ENCODE measurements at places on chromosomes 7 and 10.

GRCh38 chr7:115009736-115010440 lies 88.0 kb downstream of the MDFIC start:
- no peak for DNase-seq

GRCh38 chr10:14697281-14697680 lies 77.4 kb downstream of the FAM107B start:
- no peak for DNase-seq

DNA sequence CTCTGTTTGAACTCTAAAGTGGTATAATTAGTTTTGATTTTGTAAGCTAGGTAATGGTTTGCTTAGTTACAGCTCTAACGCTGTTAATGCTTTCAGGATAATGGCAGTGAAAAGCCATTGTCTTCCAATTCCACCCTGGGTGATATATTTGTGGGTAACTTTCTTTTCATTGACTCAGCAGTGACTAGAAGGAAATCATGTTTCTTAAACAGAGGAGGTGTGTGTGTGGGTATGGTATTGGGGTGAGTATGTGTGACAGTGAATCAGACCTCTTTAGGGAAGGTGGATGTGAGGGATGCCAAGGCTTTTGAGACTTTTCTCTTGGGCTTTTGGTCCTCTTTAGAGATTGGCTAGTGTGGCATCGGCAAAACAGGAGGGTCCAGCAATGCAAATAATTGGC lies 13.6 kb downstream of the ENTPD7 start:
- no peak for DNase-seq

DNA sequence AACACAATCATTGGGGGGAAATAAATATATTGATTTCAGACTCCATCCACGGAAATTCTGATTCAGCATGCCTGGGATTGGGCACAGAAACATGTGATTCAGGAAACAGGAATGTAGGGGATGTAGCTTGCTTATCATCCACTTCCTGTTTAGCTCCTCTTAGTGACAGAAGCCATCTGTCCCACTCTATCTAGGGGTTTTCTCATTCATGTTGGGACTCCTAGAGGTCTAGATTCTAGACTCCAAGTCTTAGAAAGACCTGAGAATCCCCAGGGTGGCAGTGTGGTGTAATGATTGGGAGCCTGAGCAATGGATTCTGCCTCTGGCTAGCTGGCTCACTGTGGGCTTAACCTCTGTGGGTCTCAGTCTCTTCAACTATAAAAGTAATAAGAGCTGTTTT lies 67.9 kb downstream of the CDK1 start:
- DNase-seq, result no peak

DNA sequence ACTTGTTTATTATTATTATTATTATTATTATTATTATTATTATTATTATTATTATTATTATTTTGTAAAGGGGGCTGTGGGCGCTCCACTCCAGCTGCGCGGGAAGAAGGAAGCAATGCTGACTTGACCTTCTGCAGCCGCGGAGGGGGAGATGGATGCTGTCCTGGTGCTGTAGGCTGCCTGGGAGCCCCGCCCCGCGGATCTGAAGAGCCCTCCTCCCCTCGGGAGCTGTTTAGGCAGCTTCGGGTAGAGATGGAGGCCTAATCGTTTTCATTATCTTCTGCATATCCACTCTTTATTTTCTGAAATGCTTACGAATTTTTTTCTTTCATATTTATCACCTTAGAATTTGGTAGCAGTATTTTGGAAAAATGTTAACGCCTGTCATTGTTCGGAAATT lies 101.2 kb upstream of the KLF6 start:
- DNase-seq, result no peak

DNA sequence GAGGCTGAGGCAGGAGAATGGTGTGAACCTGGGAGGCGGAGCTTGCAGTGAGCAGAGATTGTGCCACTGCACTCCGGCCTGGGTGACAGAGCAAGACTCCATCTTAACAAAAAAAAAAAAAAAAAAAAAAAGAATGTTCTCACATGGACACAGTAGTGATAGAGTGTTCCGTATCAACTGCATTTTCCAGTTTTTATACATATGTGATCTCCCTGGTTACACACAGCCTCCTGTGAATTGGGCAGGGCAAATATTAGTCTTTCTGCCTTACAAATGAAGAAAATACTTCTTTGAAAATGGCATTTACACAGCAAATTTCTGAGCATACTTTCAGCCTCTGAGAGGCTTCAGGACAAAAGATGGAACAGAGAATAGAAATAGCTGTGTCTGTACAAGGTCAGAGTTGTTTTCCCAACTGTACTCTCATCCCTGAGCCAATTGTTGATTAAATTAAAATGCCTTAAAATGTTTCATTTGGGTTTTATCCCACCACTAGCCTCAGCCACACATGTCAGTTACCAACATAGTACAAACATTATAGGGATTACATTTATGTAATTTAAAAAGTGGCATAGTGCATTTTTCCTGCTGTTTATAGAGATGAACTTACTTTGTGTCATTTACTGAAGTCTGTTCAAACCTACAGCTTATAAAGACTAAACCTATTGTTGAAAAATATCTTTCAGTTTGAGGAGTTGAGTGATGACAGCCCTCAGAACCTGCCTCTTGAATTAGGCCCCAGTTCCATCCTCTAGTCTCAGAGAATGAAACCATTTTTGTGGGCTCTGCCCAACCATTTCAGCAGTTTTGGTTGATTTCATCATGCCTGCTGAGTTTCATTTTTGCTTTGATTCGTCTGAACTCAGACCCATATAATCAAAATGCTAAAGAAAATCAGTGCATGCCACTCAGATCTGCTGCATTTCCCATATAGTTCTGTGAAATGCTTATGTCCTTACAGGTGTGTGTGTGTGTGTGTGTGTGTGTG lies 609.4 kb upstream of the C7orf33 start:
- DNase-seq, result no peak

DNA sequence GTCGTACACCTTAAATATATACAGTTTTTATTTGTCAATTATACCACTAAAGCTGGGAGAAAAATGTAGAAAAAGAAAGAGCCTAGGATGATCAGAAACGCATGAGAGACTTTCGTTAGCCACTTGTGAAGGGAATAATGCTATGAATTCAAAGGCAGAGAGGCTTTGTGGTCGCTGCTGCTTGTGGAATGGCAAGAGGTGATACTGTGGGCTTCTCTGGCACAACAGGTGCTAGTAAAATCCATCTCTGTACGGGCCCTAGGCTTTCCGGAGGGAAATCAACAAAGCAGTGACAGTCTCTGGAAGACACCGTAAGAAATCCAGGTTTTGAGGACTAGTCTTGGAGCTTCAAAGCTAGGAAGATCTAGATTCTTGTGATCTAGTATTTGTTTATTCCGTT lies 52.6 kb downstream of the LRRC72 start:
- DNase-seq, result no peak

DNA sequence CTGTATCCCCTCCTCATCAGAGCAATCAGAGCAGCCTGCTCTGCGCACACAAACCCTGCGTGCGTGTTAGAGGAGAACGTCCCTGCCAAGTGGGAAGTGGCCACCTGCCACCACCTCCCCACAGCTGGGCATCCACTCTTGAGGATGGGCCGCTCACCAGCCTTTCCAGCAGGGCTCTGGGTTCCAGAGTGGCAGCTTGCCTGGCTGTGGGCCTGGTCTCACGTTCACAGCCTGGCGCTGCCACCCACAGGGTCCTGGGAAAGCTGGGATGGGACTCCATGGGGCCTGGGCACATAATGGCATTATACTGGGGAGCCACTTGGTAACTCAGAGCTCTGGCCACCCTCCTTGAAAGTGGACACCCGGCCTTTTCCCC lies 151.1 kb upstream of the PPP2R2D start:
- DNase-seq, result no peak

DNA sequence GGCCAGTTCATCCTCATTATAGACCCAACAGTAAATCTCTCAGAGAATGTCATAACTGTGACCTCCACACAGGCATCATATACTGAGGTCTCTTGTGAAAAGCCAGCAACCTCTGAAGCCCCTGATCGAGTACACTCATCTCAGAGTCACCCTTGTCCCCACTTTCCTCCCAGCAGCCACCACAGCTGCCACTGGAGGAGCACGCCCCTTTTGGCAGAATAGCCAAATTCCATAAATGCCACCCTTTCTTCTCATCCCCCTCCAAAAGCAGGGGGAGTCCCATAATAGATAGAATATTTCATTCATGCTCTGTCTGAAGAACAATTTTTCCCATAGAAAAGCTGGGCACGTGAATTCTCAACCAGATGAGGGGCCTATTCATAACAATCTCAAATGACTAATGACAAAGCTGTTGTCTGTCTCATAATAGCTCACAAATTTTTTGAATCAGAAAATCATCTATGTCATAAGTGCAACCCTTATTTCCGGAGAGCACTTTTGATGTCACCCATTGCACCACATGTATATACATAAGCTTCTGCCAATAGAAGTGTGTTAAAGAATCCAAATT lies 47.4 kb downstream of the SGMS1 start:
- DNase-seq, result no peak

- no peak for DNase-seq
These were observed 38.0 kb upstream of the CACNA2D1 start for GRCh38 chr7:82481499-82482097.

DNA sequence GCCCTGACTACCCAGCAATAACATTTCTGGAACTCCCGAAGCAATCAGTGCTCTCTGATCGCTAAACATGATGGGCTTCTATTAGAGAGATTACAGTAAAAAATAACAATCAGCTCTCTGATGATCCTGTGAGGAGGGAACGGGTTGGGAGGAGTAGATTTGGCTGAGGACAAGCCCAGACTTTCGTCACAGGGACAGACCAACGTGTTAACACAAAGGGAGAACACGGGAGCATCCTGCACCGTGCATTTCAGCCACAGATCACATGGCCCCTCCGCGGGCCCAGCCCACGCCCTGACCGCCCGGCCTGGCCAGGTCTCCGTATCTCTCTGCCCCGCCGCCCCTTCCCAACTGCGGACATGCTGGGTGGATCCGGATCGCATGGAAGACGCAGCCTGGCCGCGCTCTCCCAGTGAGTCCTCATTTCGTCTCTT lies 95.0 kb upstream of the AGBL3 start:
- no peak for DNase-seq

- no peak for DNase-seq
These were observed 17.6 kb upstream of the IMPDH1 start for GRCh38 chr7:128427289-128427891.

GRCh38 chr10:11210211-11210922 lies 192.7 kb downstream of the CELF2 start:
- no peak for DNase-seq

DNA sequence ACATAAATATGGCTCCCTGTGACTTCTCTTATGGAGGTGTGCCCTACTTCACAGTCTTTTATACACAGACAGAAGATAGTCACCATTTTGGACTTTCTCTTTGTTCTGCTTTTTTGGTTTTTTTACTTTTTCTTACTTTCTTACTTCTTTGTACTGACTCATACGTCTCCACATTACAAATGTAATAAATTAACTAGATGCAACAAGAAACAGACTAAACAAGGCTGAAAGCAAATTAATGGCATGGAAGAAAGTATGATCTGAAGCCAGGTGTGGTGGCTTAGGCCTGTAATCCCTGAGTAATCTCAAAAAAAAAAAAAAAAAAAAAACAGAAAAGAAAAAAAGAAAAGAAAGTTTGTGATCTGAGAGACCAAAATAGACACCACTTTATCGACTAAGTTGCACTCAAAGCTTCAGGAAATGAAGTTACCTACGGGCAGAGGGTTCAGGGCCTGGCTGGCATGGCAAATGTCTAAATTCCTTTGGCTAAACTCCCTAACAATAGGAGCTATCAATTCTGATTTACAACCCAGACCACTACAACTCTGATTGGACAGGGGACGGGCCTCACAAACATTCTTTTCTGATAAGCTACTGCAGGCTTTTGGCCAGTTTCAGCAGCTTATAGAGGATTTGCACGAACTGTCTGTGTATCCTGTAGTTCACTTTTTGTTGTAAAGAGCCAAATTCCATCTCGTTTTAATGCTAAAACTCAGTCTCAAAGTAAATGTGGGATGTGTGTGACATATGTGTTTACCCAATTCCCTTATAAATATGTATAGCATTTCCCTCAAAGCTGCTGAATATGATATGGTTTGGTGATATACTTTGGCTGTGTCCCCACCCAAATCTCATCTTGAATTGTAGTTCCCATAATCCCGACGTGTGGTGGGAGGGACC lies 129.1 kb downstream of the SEPTIN14 start:
- no peak for DNase-seq

- DNase-seq, result no peak
These were observed 18.6 kb upstream of the RAPGEF5 start for GRCh38 chr7:22375359-22376048.

- no peak for DNase-seq
These were observed 41.6 kb downstream of the MRPS33 start for GRCh38 chr7:140972876-140973829.

DNA sequence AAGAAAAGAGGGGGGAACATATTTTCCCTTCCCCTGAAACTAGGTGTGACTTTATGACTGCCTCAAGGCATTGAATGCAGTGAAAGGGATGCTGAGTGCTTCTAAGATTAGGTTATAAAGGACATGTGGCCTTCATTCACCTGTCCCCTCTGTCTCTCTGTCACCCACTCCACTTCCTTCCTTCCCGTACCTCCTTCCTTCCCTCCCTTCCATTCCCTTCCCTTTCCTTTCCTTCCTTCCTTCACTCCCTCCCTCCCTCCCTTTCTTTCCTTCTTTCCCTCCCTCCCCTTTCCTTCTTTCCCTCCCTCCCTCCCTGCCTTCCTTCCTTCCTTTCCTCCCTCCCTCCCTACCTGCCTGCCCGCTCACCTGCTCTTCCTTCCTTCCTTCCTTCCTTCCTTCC lies 4.5 kb upstream of the ZKSCAN1 start:
- no peak for DNase-seq

DNA sequence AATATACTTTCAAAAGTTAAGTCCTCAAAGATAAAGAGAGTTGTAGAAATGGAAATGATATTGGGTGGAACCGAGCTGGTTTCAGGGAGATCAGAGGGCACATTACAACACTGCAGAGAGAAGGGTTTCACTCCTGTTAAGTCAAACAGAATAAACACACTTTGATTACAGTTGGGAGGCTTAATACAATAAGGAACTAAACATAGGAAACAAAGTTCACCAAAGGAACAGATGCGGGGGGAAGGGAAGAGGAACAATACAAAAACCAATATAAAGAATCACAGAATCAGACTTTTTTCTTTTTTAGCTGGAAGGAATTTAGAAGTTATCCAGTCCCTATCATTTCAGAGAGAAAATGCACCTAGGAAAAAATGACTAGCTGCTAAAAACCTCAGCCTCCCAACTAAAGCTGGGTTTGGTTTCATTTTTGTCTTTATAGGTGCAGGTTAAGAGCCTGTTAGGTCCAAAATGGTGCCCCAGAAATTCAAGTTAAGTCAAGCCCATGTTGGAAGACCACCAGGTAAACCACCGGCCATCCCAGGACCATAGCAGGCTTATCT lies 81.9 kb downstream of the DNMBP start:
- DNase-seq, result no peak

- no peak for DNase-seq
These were observed 12.5 kb downstream of the SUV39H2 start for GRCh38 chr10:14891151-14891550.

DNA sequence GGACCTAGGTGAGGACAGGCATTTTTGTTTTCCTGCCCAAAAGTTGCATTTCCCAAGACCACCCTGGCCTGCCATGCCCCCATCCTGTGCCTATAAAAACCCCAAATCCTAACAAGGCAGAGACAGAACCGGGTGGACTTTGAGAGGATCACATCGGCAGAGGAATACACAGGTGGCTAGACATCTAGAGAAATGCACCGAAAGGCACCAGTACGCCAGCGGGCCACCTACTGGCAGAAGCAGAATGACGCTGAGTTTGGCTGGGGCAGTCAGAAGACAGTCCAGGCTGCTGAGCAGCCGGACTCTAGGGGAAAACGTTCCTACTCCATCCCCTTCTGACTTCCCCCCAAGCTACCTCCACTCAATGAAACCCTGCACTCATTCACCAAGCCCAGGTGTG lies 2.8 kb downstream of the AKR1C4 start:
- DNase-seq, result no peak
